ENCODE measurements at places on chromosomes 4 and X.

DNA sequence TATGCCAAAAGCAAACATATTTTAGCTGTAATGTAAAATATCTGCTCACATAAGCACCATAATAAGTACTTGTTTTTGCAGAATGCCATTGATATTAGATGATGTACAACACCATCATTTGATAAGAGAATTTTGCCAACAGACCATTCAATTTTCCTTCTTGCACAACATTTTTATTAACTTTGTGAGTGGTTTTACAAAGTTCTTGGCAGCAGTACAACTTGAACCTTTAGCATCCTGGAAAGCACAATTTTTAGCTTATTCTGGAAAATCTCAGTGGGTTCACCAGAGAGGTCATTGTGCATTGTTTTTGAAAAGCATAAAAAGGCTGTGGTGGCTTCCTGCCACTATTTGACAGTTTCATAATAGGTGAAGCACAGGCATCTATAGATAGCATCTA is 26.4 kb upstream of the REPS2 start:
- DNase-seq: no peak

- no peak for DNase-seq
Observed at GRCh38 chrX:50100188-50100587, 100.6 kb downstream of the AKAP4 start.

GRCh38 chr4:181437895-181438294 is 805.3 kb upstream of the TENM3 start:
- DNase-seq: no peak

DNA sequence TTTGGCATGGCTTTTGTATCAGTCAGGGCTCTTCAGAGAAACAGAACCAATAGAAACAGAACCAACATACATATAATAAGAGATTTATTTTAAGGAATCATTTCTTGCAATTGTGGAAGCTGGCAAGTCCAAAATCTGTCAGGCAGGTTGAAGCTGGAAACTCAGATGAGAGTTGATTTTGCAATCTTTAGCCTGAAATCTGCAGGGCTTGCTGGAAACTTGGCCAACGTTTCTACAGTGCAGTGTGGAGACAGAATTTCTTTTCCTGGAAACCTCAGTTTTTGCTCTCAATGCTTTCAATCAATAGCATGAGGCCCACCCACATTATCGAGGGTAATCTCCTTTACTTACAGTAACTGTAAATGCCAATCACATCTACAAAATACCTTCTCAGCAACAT is 45.4 kb downstream of the COMMD8 start:
- DNase-seq: no peak

DNA sequence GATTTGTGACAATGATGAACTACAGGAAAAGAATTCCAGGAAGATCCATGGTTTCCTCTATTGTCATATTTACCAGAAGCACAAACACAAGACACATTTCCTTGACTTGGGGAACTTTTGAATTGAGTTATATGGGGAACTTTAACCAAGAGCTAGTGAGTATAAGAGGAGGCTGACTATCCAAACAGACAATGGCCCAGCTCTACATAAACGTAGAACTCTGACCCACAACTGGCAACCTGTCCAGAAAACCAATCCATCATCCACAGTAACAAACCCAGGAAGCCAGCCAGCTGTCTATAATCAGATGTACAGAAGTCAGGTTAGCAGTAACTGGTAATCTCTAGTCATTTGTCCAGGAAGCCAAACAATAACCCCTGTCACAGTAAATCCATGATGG is 167.0 kb upstream of the CPEB2 start:
- no peak for DNase-seq

GRCh38 chr4:166518315-166518714 is 645.3 kb downstream of the TLL1 start:
- DNase-seq: no peak

GRCh38 chr4:109739547-109739946 is 9.7 kb upstream of the PLA2G12A start:
- DNase-seq: peak; percentile 47

DNA sequence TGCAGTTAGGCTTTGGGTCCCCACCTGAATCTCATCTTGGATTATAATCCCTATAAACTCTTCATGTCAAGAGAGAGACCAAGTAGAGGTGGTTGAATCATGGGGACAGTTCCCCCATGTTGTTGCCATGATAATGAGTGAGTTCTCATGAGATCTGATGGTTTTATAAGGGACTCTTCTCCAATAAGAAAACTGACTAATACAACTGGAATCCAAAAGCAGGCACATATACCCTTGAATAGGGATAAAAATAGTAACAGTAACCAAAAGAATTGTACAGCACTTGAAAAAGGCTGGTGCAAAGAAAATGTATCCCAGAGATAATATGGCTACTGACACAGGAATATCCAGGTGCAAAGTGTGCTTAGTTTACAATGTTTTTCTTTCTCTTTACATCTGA is 351.5 kb upstream of the MAD2L1 start:
- DNase-seq: no peak

GRCh38 chr4:6900181-6900812 is 9.3 kb upstream of the TBC1D14 start:
- no peak for DNase-seq

DNA sequence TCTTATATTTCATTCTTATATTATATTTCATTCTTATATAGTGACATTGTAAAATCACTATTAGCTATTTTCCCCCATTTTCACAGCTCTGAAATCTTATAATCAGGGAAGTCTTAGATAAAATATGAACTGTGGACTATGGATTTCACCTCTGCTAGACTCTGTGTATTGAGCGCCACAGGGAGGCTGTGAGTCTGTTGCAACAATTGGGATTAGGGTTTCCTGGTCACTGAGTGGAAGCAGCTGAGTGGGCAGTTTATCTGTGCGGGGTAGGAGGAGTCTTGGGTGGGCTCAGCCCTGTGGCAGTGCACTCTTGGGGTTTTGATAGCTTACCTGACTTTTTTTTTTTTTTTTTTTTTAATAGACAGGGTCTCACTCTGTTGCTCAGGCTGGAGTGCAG is 249.5 kb downstream of the PTTG2 start:
- DNase-seq: no peak

DNA sequence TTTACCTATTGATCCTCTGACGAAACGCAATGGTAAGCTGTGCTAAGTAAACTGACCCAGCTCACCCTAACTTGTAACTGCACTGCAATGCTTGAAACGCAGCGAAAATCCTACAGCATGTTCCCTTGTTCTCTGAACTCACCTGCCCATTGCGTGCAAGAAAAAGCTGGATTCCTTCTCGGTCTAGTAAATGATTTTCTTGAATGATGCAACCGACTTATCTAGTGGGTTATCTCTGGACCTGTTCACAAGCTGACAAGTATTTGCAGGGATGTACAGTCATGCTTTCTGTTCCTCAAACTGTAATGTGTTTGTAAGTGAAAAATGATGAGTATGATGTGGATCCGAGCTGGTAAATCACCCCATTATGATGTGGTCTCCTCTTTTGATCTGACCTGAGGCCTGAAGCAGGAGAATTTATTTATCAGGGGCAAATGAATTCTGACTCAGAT is 140.1 kb downstream of the BTC start:
- DNase-seq: peak; percentile 43

DNA sequence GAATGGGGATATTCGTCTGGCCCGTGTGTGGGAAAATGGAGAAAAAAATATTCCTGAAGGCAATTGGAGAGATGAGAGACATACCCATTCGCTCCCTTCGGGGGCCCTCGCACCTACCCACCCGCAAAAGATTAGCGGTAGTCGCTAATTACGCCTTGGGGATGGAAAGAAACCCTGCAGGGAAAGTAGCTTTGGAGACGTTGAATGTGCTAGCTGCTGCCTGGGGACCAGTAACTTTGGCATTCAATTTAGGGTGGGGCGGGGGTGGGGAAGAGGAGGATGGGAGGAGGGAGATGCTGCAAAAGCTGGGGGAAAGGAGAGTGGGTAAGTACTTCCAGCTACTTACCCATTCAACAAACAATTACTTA is 407 bp upstream of the ZC4H2 start:
- DNase-seq: no peak

DNA sequence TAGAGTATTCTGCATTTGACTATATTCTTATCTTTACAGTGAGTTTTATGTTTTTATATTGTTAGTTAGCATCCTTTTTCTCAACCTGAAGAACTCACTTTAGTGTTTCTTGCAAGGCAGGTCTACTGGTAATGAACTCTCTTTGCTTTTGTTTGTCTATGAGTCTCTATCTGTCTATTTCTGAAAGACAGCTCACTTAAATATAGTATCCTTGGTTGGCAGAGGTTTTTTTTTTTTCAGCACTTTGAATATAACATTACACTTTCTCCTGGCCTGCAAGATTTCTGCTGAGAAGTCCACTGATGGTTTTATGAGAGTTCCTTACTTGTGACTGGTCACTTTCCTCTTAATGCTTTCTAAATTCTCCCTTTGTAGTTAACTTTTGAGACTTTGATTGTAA is 32.8 kb upstream of the C4orf54 start:
- DNase-seq: no peak

GRCh38 chrX:129161108-129161507 is 362.2 kb downstream of the SMARCA1 start:
- DNase-seq: no peak

DNA sequence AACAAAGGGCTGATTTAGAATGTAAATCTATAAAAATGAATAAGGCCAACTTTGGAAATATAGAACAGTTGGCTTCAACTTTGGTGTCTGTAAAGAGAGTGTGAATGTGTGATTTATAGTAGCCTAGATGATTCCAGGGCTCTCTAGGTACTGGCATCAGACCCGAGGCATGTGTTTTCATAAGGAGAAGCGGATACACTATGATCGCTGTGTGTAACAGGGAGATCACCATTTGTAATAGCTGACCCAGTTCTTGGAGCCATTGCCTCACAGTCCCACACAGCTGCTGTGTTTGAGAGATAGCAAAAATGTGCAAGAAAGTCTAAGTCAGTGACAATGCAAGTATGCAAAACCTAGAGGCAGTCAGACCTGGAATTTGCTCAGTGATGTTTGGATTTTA is 135.1 kb downstream of the REPS2 start:
- DNase-seq: no peak

- DNase-seq: no peak
Observed at GRCh38 chr4:184382189-184382846, 92.0 kb downstream of the IRF2 start.

- DNase-seq: no peak
Observed at GRCh38 chrX:35590210-35590609, 207.9 kb upstream of the MAGEB16 start.

- no peak for DNase-seq
Observed at GRCh38 chrX:106684207-106684606, 42.3 kb upstream of the RNF128 start.

DNA sequence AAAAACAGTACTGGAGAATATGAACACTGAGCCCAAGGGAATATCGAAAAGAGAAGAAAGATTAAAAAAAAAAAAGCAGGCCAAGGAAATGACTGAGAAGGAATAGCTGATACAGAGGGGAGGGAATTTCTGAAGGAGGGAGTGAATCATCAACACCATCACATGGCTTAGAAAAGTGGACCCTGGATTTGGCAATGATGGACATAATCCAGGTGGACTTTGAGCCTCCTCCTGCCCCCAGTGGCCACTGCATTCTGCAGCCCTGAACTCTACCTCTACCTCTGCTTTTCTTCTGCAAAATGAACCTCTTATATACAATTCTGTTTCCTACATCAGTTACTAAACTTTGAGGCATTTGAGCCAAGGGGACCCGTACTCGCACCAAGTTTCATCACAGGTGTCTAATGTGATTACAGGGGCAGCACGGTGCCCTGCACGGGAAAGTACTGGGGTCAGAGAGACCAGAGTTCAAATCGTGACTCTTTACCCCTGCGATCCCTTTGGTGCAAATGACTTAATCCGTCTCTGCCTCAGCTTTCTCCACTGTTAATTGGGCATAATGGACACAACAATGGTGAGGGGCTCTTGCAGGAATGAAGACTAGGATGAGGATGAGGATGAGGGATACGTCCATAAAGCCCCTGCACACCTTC is 1.1 kb downstream of the OCIAD2 start:
- peak; percentile 61 for DNase-seq

DNA sequence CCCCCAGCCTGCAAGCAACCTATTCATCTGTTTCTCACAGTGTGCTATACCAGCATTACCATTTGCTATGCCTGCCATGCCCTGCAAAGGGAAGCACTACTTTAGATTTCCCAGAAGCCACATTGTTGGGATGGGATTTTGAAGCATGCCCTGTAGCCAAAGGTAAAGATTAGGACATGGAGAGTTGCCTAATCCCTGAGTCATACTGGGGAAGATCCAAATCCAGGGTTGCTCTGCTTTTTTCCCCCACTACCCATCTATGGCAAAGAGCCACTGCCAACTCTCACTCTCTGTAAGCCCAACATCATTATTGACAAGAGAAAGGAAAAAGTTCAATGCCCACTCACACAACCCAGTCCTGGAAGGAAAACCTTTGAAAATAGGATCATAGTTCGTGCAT is 36.7 kb upstream of the TMEM164 start:
- DNase-seq: no peak

DNA sequence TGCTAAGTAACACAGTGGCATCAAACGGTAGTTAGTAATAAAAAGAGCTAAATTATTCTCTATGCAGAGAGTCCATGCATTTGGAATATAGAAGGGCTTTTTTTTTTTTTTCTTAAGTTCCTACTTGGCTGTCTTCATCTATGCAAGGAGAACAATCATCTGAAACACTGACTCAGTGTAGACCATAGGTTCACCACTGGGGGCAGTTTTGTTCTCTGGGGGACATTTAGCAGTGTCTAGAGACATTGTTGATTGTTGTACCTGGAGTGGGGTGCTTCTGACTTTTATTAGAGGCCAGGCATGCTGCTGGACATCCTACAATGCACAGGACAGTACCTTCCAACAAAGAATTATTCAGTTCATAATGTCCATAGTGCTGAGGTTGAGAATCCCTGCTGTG is 41.2 kb downstream of the TMA16 start:
- no peak for DNase-seq

DNA sequence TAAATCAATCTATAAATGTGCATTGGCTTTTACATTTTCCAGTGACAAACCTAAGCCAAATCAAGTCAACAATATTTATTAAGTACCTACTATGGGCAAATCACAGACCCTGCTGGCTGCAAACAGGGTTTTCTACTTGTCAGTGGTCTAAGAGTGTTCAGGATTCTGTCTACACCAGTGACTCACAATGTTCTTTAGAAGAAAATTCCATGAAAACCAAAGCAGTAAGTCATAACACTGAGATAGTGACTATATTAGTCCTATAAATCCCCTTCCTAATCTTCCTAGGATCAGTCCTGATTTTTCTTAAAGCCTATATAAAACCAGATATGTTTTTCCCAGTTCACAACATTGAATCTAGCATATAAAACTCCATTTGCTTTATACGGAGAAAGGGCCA is 69.7 kb downstream of the PPP3CA start:
- peak; percentile 81 for DNase-seq

- DNase-seq: no peak
Observed at GRCh38 chr4:7050481-7051143, 7.4 kb downstream of the TADA2B start.

- no peak for DNase-seq
Observed at GRCh38 chrX:112868586-112868985, 28.0 kb upstream of the AMOT start.

- no peak for DNase-seq
Observed at GRCh38 chr4:182413550-182413949, 170.3 kb downstream of the TENM3 start.

GRCh38 chr4:56821381-56822243 is at the start of gene SPINK2:
Gene SPINK2, minus strand, starts transcription at chr4:56821701. Its CDS starts 39 bp downstream, at chr4:56821662.
- DNase-seq: no peak

- DNase-seq: peak; percentile 99
Observed at GRCh38 chr4:95129821-95130311, 372.1 kb downstream of the BMPR1B start.

Measured in IMR-90 (cell line).